NCI-H187 (cell line): ENCODE measurements at places on chromosomes 4 and X.

- no peak for DNase-seq
Observed at GRCh38 chr4:77817304-77818072, 1.7 kb downstream of the CNOT6L start.

DNA sequence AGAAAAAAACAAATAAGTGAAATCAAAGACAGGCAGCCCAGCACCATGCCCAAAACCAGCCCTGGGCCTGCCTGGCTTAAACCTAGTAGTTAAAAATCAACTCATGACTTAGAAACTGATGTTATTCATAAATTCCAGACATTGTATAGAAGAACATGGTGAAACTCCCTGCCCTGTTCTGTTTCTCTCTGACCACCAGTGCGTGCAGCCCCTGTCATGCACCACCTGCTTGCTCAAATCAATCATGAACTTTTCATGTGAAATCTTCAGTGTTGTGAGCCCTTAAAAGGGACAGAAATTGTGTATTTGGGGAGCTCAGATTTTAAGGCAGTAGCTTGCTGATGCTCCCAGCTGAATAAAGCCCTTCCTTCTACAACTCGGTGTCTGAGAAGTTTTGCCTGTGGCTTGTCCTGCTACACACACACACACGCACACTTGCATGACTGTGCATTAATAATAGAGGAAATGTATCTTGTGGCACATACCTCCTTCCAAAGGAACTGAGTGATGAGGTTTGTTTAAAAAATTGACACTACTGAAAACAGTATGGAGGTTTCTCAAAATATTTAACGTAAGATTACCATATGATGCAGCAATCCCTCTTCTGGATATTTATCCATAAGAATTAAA lies 39.2 kb upstream of the UGT2B7 start:
- DNase-seq, result no peak

- DNase-seq, result no peak
Observed at GRCh38 chr4:15469402-15470127, at the start of gene CC2D2A. Gene CC2D2A, plus strand, starts transcription at chr4:15469882. Its CDS starts 6,051 bp downstream, at chr4:15475933.

DNA sequence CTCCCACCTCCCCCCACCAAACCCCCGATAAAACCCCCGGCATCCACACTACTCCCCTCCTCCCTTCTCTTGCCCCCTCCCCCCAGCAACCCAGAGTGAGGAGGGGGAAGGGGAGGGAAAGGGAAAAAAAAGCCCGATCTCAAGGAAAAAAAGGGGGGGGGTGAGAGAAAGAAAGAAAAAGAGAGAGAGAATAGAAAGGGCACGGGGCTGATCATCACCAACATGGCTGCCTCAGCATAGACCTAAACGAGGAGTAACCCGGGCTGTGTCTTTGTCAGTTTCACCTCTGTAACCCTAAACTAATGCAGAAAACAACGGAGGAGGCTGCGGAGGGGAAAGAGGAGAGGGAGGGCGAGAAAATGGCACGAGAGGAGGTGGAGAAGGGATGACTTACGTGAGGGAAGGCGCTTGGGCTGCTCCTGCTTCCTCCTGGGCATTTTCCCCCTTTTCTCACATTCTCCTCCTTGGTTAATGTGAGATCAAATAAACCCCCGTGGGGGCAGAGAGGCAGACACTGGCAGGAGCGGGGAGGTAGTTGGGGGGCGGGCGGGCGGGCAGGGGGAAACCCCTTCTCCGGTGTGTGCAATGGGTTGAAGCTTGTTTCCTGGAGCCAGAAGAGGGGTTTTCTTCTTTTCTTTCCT lies 532 bp downstream of the ZNF827 start:
- DNase-seq, result peak; percentile 32

DNA sequence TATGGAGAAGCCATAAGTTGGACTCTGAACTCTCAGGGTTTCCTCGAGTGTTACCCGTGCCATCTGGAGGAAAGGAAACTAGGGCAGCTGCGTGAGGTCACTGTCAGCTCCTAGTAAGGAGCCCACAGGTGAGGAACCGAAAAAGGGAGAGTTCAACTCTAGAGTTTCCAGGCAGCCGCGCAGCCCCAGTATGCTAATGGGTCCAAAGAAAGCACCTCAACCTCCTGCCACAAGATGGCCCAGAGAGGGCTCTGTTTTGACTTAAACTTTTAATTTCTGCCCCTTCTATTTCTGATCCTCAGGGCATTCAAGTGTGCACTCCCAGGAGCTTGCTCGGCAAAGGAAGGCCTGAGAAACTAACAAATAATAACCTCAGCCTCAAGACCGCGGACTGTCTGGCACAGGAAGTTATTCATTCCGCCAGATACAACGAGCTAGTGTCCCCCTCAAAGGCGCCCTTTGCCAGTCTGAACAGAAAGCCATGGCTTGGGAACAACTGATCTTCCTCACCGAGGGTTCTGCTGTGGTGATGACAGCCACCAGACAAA lies 13.9 kb downstream of the SCARB2 start:
- no peak for DNase-seq

DNA sequence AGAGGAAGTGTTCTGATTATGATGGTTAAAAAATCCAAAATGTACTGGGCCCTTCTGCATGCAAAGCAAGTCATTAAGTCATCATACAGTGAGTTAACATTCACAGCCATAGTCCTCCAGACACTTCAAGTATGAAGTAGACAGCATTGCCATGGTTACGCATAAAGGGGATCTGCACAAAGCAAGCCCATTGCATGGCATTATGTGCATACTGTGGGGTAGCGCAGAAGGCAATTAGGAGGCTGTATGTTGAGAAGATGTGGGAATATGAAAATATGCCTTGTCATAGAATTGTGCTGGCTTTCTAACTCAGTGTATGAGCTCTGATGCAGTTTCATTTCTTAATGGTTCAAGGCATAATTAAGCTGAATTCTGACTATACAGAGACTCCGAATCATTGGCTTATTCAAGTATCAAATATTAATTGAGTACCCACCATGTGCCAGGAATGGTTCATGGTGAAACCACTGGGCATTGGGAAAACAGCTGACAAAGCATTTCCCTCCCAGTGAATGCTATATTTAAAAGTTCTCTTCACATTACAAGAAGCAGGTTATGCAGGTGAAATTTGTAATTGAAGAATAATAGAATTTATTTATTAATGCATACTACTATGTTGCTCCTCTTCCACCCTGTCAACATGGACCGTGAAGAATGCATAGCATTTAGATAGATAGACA lies 588.9 kb downstream of the ZNF674 start:
- no peak for DNase-seq

DNA sequence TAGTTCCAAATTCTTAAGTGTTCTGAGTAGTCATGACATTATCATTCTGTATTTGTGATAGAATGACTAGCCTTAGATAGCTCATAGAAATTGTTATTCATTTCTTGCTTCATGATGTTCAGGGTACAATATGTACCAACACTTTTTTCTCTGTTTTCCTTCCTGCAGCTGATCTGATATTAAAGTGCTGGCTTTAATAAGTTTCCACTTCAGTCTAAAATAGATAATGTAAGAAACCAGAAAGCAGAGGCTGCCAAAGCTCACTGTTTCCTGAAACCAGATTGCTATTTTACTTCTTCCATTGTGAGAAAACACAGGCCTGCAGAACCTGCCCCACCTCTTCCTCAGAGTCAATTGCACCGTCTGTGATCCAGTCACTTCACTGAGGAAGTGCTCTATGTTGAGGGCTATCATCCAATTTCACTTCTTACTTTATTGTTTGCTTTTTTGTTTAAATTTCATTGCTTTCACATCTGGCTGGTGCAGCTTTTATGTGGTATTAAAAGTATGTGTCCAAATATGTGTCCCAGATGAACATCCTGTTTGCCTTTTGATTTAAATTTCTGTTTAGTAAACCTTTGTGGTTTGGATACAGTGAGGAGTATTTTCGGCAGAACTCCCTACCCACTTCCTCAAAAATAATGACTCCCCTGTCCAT lies 652.1 kb downstream of the ANKRD50 start:
- DNase-seq, result no peak

DNA sequence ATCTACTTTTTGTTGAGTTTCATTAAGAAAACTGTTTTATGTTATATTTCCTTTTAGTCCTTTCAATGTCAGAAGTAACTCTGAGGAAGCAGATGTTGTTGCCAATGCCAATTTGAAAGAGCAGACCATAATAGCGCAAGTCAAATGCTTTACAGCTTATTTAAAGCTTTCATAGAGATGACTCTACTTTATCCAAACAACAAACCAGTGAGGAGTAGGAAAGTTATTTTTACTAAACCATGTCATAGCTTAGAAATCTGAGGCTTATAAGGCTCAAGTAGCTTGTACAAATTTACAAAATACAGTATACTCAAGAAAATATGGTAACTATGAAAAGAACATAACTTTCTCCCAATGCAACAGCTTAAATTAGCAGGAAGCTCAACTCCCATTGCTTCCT lies 40.1 kb upstream of the SPOCK3 start:
- DNase-seq, result no peak
